Spleen (tissue), 13 donors: ENCODE measurements at places on chromosomes 7 and 10. TPM values are rescaled to one million over a fixed set of nuclear protein-coding genes. Genes with fewer than 3 reads are reported as not detected.
A peak's percentile ranks its signal among the peaks of the same experiment; 100 is the strongest.

GRCh38 chr10:29600067-29600466, 34.7 kb downstream of the SVIL start:
- DNase-seq = no peak

DNA sequence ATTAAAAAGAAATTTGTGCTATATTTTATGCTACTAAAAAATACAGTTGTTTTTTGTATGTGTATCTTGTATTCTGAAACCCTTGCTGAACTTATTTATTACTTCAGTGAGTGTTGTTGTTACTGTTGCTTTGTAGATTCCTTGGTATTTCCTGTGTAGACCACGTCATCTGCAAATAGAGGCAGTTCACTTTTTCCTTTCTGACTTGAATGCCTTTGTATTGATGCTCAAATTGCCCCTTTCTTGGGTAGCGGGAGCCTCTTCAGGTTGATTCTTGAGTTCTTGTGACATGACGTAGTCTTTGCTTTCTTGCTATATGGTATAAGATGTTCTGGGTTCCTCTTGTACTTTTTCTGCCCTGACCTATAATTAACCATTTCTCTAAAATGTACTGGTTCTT, 504.1 kb downstream of the SDK1 start:
- DNase-seq = no peak

GRCh38 chr7:151429560-151430331, 10.2 kb downstream of the CRYGN start:
- peak; percentile 74 for DNase-seq

DNA sequence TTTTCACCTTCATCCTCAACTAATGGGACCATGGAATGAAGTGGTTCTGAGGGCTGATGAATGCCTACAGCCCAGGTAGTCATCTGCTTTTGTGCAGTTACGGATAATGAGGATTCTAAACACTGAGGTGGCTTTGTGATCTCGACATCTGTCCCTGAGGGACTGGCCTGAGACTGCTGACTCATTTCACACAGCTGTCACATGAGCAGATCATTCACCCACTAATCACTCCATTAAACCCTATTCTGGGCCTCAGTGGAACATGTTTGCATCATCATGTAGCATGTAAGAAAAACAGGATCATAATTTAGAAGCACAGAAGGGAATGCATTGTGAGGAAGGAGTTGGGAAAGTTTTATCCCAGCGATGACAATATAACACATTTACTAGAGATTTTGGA, 79.4 kb upstream of the FEZF1 start:
- DNase-seq = no peak

GRCh38 chr7:104967595-104967994, 46.4 kb upstream of the KMT2E start:
- DNase-seq = no peak

DNA sequence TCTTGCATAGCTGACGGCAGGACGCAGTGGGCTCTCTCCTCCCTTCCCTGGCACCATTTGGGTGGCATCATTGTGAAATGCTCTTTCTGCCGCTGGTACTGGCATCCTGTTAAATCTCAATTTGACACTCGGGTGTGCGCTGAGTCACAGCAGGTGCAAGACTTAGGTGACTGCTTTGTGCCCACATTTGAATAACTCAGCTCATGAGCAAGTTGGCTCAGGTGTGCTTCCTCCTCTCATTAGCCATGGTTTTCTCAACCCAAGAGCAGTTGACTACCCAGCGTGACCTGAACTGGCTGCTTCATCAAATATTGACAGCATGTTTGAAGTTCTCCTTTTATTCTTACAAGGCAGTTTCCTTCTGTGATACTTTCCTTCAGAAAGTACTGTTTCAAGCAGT, 24.6 kb upstream of the NFE2L3 start:
- no peak for DNase-seq

DNA sequence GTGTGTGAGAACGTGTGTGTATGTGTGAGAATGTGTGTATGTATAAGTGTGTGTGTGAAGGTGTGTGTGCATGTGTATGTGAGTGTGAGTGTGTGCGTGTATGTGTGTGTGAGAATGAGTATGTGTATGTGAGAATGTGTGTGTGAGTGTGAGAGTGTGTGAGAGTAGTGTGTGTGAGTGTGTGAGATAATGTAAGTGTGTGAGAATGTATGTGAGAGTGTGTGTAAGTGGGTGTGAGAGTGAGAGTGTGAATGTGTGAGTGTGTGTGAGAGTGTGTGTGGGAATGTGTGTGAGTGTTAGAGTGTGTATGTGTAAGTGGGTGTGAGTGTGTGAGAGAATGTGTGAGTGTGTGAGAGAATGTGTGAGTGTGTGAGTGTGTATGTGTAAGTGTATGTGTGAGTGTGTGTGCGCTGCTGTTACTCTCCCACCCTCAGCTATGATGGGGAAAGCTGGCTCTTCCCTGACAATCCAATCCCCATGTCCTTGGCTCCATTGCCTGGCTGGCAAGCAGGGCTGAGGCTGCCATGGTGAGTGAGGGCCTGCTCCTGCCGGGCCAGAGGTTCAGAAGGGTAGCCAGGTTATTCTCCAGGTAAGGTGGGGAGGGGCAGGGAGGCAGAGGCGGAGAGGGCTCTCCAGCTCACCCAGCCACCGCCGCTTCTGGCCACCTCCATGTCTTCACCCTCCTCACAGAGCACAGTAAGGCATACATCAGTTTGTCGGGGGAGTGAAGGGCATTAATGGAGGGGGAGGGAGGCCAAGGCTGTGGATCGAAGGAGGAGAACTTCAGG, 72.6 kb upstream of the PCBD1 start:
- peak; percentile 56 for DNase-seq

Gene UPK3BL2
- total RNA-seq = 14.2 TPM
